ENCODE measurements at places on chromosomes 6 and 20.

DNA sequence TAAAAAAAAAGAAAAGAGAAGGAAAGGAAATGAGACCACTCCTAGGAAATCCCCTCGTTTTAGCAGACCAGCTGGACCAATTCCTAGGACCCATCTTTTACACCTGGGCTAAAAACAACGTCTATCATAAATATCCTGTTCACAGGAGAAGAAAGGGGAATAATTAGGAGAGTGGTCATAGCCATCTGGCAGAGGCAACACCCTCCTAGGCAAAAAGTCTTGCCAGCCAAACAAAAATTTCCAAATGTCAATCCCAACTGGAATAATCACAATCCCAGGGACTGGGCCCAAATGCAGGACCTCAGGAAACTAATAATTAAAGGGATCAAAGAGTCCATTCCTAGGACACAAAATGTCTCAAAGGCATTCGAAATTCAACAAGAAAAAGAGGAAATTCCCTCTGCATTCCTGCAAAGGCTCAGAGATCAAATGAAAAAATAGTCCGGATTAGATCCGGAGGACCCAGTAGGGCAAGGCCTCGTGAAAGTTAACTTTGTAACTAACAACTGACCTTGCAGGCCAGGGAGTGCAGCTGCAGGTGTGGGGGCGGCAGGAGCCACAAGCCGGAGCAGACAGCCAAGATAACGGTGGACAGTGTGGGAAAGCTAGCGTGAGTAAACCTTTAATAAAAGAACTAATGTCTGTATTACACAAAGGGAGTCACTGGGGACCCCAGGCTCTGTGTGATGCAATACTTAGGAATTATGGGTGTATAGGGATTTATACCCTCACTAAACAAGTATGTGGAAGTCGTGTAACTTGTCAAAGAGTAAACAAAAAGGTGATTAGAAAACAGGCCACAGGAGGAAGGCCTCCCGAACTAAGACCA lies 11.7 kb downstream of the LCA5 start:
- DNase-seq = no peak

GRCh38 chr6:166553563-166554271 lies 32.8 kb downstream of the RAMACL start:
- DNase-seq = no peak

GRCh38 chr6:35296931-35297600 lies 552 bp upstream of the DEF6 start:
- no peak for DNase-seq

- DNase-seq = no peak
Observed at GRCh38 chr20:52191916-52192718, 538 bp upstream of the ZFP64 start.

DNA sequence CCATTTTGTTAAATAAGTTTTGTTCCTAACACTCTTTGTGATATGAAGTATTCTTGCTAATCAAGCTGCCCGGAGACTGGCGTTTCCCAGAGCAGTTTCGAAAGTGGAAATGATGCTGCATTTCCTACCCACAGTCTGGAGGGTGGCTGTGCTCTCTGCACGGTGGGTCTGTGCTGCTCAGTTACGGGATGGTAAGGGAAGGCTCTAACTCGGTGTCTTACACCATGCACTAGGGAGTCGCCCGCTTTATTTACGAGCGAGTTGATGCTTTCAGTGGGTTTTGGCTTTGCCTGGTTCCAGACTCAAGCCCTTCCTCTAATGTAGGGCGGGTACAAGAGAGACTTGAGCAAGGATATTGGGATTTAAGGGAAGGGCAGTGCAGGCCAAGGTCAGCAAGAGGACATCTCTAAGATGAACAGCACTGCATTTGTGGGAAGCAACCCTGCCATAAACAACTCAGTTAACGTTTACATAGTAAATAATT lies 180.1 kb upstream of the AKAP12 start:
- DNase-seq = no peak

DNA sequence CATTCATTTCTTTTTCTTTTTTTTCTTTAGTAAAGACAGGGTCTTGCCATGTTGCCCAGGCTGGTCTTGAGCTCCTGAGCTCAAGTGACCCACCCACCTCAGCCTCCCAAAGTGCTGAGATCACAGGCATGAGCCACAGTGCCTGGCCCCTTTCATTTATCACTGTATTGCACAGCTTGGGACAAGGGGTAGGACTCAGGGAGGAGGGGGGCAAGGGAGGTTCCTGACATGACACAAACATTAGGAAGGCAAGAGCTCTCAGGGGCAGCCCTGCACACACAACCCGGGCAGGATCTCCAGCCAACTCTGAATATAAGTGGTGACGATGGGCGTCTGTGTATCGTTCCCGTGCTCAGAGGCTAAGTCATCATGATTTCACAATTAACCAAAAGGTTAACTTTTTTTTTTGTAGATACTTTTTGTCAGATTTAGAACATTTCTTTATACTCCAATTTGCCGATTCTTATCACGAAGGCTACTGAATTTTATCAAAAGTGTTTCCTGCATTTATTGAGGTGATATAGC lies 19.9 kb downstream of the SLC2A4RG start:
- DNase-seq = no peak

- no peak for DNase-seq
Observed at GRCh38 chr6:157019733-157020132, 242.6 kb downstream of the ARID1B start.

GRCh38 chr6:138597336-138597735 lies 98.0 kb upstream of the NHSL1 start:
- no peak for DNase-seq

- no peak for DNase-seq
Observed at GRCh38 chr6:109527989-109528388, 45.0 kb upstream of the ZBTB24 start.

DNA sequence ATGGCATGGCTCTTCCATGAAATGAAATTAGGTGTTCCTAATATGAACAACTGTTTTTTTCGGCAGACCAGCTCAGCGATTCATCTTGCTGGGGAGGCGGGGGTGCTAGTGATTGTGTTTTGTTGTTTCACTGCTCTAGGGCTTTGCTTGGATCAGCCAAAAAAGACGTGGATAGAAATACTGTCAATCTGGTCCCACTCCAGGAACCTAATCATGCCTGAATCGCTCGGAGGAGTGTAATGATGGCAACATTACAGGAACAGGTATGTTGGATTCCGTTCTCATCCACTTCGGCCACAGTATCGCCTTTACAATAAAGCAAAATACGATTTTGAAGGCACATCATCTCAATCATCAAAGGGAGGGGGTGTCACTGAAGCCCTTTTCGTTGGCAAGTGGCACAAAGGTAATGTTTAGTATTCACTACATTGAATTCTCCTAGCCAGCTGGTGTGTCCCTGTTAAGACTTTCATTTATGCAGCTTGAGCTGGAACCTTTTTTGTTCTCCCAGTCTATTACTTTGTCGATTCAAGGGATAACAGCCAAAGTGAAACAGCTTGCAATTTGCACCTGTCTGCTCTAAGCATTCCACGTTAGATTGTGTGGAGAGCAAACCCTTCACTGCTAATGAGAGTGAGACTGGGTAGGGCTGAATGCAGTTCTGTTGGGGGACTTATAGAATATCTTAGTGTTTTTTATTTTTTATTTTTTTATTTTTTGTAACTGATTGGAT lies 477.7 kb downstream of the TFAP2A start:
- DNase-seq = no peak

Measured in stimulated activated CD8-positive, alpha-beta memory T cell treated with anti-CD3 and anti-CD28 coated beads, Interleukin-7, amount 100 ng/mL, for 1 hour (primary cell).